Ureter (tissue), 1 donor: ENCODE measurements at places on chromosomes 7 and 10.
A peak's percentile ranks its signal among the peaks of the same experiment; 100 is the strongest.

DNA sequence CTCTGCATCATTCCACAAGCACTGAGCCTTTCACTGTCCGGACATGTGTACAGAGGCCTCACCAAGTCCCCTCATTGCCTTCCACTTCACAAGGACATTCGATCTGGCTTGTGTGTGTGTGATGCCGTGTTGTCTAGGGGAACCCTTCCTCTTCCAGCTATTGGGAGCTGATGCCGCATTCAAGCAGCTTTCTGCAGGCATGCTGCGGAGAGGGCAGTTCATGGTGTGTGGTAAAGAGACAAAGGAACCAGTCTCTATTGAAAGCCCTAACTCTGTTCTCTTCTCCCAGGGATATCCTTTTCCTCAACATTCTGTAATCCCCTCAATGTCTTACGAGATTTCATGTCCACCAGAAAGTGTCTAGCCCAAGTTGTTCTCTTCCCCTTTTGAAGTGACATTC is 141.6 kb downstream of the ALOX5 start:
- DNase-seq, result no peak

DNA sequence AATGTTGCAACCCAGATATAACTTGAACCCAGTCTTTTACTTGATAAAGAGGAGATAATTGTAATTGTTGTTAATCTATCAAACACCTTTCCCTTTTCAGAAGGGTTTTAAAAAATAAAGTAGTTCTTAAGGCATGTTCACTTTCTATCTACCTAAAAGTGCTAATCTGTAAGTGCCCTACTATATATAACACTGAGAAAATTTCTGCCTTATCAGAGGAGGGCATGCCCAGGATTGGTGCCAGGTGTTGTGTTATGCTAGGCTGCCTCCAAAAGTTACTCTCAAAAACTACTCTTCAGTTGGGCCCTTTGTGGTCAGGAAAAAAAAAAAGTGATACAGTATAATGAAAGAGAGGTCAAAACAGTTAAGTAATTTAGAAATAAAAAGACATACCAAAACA is 36.3 kb downstream of the SMNDC1 start:
- DNase-seq, result no peak

DNA sequence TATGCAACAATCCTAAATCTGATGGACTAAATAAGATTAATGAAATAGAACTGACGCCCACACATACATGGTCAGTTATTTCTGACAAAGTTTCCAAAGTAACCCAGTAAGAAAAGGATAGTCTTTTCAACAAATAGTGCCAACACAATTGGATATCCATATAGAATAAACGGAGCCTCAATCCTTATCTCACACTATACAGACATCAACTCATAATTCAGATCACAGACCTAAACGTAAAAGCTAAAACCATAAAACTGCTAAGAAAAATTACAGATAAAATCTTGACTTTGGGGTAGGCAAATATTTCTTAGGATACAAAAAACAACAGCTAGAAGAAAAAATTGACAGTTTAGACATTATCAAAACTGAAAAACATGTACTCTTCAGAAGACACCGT is 8.5 kb downstream of the CACUL1 start:
- DNase-seq, result no peak

DNA sequence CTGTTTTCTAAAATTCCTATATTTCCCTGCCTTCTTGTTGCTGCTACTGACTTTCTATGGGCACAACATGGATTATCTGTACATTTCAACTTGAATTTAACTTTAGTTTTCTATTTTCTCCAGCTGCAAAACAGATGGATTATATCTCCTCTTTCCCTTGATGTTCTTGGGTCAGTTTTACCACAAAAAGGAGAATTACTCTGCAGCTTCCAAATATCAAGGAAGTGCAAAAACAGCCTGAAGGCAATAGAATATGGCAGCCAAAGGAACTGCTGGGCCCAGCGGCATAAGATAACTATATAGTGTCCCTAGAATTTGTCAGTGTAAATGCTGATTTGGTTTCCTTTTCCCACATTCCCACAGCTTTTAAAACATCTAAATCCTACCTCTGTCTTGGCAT is 29.1 kb downstream of the CPED1 start:
- no peak for DNase-seq

DNA sequence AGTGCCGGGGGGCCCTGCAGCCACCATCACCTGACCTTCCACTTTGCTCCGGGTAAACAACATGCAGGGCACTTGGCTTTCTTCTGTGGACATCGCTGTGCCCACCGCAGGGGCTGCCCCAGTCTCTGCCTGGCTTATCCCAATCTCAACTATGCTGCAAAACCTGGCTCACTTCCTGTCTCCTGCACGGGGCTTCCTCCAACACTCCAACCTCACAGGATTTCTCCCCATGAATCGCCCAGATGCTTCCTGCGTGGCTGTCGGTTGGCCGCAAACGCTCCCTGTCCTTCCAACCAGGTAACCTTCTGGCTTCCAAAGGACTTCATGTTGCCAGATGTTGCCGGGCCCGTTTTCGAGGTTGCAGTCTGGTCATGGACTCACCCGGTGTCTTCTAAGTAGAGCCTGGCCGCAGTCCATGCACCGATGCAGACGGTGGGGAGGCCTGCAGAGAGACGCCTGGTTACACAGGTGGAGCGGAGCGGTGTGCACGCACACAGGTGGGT is 109.0 kb downstream of the VIPR2 start:
- DNase-seq, result peak; percentile 39

- no peak for DNase-seq
Measured at GRCh38 chr10:120600871-120601649, 144.0 kb downstream of the PLPP4 start.

GRCh38 chr7:86949779-86950260 is 109.6 kb downstream of the ELAPOR2 start:
- no peak for DNase-seq

DNA sequence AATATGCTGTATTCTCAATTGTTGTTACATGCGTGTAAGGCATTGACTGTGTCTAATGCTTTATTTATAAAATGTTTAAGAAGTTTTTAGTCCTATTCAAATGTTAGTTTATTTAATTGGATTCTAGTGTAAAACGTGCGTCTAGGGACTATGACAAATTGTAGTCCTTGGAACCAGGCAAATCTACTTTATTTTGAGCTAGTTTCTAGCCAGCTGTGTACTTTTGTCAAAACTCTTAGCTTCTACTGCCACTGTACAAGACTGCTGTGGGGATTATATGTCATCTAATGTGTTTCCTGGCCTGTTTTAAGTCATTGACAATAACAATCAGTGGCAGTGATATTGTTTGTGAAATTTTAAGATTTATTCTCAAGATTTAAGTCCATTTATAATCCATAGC is 220.5 kb upstream of the SEMA3D start:
- no peak for DNase-seq
